ENCODE measurements at places on chromosomes 1 and 21.

DNA sequence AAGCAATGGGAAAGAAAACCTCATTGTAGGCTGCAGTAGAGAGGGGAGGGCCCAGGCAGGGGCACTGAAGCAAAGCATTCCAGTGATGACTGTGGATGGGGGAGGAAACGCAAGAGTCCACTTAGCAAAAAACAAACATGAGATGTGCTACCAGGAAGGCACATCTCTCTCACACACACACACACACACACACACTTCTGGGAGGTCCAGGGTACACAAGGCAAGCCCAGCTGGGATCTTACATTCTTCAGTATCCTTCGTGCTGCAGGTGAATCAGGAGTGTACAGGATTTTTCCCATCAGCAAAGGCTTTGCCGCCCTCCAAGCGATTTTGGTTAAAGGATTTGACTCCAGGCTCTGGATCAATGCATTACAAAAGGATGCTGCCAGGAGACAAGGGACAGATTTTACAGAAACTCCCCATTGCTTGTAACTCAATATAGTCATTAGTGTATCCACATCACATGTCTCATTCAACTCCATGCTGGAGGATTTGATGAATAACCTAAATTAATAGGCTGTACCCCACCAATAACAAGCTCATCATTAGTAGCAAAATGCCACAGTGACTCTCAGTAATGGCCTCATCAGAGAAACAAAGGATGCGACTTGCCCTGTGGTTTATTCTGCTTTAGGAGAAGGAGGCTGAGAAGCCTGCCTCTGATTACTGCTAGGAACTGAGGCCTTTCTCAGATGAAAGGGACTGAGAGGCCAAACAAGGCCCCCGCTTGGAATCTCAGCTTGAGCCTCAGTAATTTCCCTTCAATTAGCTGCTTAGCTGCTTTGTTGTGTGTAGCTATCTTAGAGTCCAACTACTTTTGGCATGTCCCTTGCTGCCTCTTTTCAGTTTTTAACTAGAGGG is 41.6 kb downstream of the ABCA4 start:
- DNase-seq = no peak

- DNase-seq = no peak
These were observed 38.0 kb downstream of the EBNA1BP2 start for GRCh38 chr1:43134068-43134467.

DNA sequence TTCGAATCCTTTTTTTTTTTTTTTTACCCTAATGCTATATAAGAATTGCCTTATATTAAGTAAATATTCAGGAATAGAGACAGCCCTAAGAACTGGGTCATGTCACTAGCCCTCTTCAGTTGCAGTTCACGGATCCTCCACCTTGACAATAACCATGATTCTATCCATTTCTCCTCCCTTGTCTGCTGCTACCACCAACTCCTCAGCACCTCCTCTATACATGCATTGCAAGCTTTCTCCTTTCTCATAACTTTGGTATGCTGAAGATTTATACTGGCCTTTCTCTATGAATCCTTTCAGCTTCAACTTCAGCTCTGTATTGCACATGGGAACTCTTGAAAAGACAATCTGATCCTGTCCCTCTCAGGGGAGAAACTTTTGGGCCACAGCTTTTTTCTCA is 14.3 kb upstream of the DR1 start:
- DNase-seq = no peak

GRCh38 chr1:175498002-175498401 is 245.4 kb downstream of the TNR start:
- DNase-seq = no peak

- DNase-seq = no peak
These were observed 127.6 kb downstream of the CNIH3 start for GRCh38 chr1:224743608-224744164.

DNA sequence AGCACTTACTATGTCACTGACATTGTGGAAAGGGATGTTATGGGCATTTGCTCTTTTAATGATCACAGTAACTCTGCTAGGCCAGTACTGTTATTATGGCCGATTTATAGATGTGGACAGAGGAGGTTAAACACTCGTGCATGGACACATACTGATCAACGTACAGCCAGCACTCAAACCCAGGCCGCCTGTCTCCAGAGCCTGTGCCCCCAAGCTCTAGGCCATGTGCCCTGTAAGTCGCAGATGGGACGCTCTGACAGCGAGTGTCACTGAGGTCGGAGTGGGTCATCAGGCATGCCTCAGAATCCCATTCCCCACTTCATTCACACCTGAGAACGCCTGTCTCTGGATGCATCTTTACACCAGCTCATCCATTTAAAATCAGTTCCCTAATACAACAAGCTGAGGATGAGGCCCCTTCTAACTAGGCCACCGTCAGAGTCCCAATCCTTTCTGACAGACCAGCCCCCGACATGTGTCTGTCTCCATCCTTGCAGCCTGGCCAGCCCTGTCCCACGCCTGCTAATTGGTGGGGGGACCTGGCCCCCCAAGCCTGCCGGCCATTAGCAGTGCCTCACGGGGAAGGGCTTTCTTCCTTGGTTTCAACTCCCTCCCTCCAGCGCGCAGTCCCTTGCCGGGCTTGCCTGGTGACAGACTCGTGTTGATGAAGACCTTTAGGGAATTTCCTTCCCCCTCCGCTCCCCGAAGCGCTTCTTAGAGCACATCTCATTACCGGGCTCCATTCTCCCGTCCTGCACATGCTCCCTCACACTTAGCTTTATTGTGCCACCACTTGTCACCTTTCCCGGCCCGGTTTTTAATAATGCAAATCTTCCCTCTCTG is 436.8 kb downstream of the KIF26B start:
- no peak for DNase-seq

- DNase-seq = no peak
These were observed 871 bp upstream of the ERICH3 start for GRCh38 chr1:74674278-74675048.

DNA sequence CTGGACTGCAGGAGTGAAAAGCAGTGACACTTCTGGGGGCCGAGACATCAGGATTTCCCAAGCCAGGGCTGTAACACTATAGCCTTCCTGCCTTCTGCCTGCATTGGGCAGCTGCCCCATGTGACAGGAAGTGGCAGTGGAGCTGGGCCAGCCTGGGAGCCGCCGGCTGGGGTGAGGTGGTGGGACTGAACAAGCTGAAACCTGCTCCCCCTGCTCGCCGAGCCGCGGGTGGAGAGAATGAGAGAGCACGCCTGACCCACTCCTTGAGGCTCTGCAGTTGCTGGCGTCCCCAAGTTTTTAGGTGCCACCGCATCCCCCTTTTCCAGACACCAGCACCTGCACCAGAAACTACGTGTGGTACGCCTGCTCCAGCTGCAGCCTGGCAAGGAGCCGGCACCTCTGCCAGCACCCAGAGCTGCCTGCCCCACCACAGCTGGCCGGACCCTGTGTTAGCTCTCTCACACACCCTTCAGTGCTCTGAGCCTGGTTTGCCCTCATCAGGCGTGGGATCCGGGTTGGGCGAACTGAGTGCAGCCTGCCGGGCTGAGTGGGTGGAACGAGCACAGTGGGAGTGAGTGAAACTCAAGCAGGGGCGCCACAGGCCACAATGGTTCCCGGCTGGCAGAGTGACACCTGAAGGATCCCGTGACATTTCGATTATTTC is 119.4 kb downstream of the AKT3 start:
- DNase-seq = peak; percentile 53

- DNase-seq = no peak
These were observed 459 bp downstream of the CAPZB start for GRCh38 chr1:19484798-19485361.

DNA sequence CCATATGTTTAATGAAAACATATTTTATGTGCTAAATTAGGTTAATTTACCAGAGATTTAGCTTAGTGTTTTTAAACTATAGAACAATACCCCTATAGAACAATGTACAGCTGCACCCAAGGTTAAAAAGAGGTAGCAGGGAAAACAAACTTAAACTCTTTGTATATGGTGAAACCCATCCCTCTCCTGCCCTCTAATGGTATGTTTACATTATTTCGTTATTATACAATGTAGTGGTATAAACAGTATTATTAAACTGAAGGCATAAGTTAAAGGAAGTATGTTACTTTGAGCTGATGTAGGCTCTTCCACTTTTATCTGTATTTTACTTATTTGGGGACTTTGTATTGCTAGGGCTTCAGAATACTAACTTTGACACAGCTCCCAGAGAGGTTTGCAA is 16.7 kb upstream of the ZYG11A start:
- DNase-seq = no peak

DNA sequence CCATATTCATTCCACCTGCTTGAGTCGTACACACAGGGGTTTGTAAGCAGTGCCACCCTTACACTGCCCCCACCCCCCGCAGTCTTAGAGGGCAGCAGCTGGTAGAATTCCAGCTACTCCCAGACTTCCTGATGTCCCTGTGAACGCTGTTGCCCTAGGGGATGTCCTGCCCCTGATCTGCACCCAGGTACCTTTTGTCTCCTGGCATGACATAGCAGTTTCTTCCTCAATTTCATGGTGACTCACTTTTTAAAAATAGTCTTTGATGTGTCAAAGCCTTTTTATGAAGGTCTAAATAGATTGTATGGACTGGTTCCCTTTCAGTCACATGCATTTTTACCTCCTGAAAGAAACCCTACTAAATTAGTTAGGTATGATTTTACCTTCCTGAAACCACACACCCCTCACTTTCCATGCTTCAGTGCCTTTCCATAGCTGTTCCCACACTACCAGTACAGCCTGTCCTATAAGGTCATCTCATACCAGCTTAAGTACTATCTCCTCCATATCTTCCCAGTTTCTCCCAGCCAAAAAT is 76.4 kb downstream of the ST3GAL3 start:
- no peak for DNase-seq

GRCh38 chr21:27298465-27298864 is 331.6 kb upstream of the ADAMTS5 start:
- no peak for DNase-seq

DNA sequence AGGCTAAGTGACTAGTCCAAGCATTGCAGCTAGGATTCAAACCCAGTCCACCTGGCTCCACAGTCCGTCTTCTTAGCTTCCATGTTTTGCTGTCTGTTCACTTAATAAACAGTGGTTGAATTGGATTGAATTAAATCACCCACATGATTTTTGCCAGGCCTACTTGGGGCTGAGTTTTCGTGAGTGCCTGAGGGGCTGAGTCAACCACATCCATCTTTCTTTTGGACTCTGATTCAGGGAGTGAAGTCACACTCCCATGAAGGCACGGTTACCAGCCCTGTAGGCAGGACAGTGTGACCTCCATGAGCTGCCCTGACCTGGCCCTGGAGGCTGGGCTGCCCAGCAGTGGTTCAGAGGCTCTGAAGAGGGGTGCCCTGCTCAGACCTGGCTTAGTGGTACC is 123.7 kb downstream of the ACTL8 start:
- no peak for DNase-seq

- DNase-seq = no peak
These were observed 6.7 kb downstream of the PLEKHG5 start for GRCh38 chr1:6484826-6485167.

- peak; percentile 44 for DNase-seq
These were observed 248.6 kb downstream of the DNM3 start for GRCh38 chr1:172089768-172090510.

- no peak for DNase-seq
These were observed 1.9 kb upstream of the HES3 start for GRCh38 chr1:6241887-6242740.

GRCh38 chr1:22611530-22611947 is 24.9 kb upstream of the C1QA start:
- no peak for DNase-seq

DNA sequence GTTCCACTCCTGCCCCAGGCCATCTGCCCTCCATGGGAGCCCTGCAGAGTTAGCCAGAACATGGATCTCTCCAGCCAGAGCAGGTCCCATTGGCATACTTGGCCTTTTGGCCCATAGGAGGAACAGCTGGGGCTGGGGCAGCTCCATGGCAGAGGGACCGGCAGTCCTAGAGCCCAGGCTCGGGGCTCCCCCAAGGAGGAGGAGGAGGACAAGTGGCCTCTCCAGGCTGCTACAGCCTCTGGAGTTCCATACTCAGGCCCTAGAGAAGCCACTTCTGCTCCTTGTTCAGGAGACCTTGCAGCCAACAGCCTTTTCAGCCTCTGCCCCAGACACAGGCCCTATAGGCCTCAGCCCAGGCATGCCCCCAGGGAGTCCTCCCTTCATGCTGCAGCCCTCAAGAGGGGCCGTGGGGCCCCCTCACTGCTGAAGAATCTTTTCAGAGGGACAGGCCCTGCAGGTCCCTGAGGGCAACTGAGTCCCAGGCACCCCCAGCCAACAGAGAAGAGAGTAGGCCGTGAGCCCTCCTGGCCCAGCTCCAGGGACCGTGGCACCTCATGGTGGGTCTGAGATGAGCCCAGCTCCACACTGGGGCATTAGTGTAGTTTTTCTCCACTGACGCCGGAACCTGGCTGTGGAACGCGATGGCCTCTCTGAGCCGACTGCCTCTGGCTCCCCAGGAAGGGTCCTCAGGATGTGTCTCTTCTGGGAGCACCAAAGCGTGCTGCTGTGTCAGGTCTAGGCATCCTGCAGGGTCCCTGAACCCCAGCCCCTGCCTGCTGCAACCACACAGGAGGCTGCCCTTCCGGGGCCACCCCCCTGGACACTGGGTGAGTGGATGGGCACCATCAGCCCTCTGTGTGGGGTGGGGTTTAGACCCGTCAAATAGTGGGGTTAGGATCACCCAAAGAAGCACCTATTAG is 297.6 kb upstream of the VAMP3 start:
- DNase-seq = no peak

DNA sequence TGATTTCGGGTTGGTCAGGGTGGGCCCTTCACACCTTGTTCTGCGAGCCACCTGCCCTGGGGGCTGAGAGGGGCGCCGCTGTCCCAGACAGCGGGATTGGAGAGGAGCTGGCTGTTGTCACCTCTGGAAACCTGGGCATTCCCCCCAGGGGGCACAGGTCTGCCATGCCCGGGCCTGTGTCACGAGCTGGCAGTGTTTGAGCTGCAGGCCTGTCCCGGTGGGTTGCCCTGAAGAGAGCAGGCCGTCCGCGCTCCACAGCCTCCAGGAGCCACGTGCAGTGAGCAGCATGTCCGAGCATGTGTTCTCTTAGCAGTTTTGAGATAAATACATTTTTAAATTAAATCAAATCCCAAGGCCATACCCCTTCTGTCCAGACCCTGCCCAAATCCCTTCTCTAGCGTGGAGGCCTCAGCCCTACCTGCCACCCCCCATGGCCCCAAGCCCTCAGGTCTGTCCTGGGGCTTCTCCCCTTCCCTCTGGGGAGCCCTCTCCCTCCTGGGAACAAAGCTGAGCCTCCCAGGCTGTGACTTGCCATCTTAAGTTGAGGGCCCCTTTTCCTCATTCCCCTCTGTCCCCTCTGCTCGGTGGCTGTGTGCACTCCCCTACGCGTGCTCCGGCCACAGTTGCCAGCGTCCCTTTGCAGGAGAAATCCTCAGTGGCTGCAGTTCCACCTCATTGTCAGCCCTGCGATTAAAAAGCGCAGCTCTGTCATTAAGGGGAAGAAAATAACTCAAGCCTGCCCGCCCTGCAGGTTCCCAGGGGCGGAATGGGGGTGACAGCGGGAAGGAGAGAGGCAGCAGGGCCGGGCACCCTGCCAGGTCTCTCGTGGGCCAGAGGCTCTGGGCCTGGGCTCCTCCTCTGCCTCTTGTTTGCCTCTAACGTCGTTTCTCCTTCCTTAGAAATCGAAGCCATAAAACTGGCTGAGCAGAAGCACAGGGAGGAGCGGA is 26.6 kb downstream of the SLX9 start:
- no peak for DNase-seq

GRCh38 chr1:74571891-74572290 is 59.5 kb upstream of the LRRC53 start:
- no peak for DNase-seq

GRCh38 chr1:2310332-2311183 is 80.8 kb downstream of the MORN1 start:
- no peak for DNase-seq

Data from left lobe of liver (tissue), 2 donors.